ENCODE measurements at places on chromosomes 12 and 14.

DNA sequence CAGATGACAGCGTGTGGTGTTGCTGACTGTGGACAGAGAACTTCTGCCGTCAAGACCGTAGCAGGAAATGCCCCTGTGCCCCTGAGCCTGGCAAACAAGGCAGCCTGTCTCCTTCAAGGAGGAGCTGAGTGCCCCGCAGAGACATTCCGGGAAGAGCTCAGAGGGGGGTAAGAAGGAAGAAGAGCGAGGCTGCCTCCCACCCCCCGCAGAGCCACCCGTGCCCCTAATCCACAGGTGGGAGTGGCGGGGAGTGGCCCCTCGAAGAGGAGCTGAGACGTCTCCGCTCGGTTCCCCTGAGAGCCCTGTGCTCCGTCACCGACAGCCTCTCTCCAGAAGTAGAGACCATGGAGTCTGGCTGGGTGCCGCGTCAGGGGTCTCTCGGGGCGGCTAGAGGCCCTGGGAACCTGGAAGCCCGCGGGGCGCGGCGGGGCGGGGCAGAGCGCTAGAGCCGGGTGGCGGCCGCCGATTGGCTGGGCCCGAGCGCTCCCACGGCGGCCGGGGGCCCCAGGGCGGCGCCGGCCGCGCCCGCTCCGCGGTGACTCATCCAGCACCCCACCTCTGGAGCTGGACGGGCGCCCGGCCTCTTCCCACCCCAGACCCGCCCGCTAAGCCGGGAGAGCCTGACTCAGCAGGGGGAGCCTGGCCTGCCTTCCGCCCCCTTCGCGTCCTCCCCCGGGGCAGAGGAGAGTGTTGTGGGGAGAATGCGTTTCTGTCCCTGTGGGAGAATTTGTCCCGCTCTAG, 25.2 kb upstream of the KRT78 start:
- DNase-seq = peak; percentile 91

- DNase-seq = no peak
Measured at GRCh38 chr12:116346222-116346621, 68.7 kb upstream of the MED13L start.

GRCh38 chr14:30620178-30620577, 1.9 kb upstream of the SCFD1 start:
- no peak for DNase-seq

DNA sequence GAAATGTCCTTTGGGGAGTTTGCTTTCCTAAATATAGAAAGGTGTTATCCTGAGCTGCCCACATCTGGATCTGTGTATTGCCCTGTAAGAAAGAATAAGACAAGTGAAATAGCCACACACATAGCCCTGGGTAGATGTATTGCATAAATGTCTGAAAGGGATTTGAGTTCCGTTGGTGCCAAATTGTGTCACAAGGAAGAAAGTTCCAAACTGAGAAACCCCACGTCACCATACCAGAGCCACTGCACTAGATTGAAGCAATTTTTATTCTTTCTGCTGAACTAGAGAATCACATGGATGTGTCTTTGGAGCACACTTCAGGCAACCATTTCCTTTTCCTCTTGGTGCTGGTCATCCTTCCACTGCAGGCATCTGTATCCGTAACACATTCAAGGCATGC, 5.0 kb downstream of the RNASE9 start:
- DNase-seq = no peak

GRCh38 chr14:71130491-71131179, 223.4 kb downstream of the PCNX1 start:
- DNase-seq = no peak

DNA sequence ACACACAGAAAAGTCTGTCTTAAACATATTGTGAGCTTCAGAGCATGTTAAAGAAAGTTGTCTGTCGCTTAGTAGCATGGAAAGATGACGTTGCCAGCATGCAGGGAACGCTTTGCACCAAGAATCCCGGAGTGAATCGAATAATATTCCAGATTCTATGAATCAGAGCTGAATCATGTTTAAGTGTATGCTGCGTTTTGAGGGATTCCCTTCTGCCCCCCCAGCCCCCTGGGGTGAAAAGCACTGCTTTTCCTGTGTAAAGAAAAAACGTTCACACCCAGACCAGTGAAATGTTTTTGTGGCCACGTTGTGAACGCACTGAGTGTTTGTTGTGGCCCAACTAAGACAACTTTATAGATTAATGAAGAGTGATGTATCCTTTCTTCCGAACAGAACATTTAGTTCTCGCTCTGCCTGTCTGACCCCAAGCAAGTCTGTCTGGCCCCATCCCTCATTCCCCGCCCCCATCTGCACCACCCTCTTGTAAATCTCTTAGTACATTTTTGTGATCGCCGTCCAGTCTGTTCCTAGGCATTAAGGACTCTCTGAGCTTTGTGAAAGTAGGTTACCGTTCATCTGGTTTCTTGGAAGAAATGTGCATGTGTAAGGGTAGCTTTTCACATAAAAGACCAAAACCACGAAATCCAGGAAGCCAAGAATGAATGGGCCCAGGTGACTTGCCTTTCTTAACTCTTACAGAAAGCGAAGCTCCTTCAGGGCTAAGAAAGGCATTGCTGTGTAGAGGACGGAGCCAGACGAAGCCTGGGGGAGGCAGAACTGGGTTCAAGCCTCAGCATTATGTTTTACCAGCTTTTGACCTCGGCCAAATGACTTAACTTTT, 103.0 kb downstream of the SAMD4A start:
- no peak for DNase-seq

DNA sequence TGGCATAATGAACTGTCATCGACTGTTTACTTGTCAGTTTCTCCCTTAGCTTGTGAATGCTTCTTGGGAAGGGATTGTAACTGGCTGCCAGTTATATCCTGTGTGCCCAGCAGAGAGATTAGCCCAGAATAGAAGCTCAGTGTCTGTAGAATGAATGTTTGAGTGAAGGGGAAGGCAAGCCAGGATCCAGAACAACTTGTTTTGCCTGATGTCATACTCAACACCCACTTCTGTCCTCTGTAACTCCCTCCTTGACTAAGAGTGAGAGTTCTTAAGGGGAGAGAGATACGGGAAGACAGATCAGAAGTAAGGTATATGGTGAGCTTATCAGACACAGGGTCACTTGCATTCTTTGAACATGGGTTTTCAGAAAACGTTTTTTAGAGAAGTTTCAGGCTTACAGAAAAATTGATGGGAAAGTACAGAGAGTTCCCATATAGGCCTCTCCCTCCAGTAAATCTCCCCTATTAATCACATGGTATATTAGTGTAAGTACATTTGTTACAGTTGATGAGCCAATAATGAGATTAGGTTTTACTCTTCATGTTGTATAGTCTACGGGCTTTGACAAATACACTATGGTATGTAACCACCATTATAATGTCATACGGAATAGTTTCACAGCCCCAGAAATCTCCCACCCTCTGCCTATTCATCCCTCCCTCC, 5.6 kb upstream of the SPPL3 start:
- DNase-seq = no peak

DNA sequence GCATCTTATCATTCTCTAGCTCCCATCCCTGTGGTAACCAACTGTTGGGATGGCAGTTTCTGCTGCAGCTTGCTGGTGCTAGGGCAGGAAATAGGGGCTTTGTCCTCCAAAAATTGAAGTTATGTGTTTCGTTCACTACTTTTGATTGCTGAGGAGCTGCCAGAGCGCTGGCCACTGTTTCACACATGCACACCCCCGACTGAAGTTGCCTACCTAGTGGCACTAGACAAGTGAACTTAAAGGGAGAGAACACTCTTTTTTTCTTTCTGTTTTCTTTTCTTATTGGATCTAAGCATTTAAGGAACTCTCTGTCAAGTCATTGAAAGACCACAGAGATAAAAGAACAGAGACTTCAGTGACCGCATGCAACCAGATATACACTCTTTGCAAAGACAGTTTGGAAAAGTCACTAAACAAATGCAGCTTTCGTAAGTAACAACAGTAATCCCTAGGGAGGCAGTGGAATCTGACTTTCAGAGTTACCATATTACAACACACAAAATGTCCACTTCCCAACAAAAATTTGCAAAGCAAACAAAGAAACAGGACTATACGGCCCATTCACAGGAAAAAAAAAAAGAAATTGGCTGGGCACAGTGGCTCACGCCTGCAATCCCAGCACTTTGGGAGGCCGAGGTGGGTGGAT, 12.0 kb downstream of the TFCP2 start:
- no peak for DNase-seq

DNA sequence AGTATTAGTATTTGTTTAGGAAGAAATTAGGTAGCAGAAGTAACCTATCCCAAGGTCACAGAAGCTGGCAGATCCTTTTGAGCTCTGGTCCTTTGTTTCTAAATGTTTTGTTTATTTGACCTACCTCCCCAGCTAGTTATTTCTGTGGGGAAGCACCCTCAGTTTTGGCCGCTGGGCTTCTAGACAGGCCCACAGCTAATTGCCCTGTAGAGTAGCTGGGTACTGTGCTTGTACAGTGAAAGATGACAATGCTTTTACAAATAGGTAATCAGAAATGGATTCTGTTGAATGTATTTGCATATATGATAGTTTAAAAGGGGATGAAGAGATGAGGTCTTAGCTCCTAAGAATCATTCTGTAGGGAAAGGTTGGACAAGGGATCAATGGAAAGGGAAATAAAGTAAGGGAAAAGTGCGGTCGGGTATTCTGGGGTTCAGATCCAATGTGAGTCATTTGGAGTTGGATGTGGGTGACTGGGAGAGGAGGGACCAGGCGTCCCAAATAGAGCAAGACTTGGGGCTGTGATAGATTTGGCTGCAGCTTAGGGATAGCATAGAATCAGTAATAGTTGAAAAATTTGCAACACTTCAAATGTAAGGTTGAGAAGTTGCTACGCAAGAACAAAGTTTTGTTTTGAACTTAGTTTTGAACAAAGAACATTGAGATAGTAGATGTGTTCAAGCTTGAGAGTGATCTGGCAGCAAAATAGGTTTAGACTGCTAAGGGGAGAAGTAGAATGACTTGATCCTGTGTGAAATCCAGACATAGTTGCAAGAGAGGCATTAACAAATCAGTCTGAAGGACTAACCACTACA, 3.6 kb downstream of the NUDT4 start:
- DNase-seq = no peak

- DNase-seq = no peak
Measured at GRCh38 chr12:44317651-44318126, 481.8 kb downstream of the TMEM117 start.

DNA sequence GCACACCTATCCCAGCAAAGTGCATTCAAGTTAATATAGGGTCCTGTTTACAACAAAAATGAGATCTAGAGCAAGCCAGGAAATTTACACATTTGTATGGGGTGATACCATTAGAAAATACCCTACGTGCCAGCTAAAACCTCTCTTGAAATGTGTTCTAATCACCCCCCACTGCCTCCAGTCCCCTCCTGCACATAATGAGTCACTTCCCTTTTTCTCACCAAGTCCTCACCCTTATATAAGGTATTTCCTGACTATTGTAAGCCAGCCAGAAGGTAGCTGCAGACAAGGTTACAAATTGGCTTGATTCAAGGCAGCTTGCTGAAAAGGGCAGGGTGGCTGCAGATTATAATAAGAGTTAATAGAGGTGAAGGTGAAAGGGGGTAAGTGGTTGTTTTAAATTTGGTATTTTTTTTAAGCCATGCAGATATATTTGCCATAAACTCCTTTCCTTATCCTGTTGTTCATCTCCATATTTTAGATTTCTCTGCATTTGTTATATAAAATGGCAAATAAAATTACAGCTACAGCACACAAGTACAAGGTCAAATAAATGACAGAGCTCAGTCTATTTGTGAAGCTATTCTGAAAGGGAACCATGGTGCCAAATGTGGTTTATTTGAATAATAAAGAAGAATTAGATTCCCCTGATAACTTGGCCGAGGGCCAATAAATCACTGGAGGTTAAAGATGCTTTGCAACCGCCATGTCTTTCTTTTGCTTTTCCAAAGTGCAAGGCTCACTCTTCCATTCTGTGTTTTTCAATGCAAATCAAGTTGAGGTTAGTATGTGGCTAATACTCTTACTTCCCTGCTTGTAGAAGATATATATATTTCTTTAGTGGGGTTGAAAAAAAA, 385.9 kb downstream of the EGLN3 start:
- DNase-seq = no peak

GRCh38 chr12:83919081-83919480, 993.5 kb downstream of the SLC6A15 start:
- no peak for DNase-seq

Measured in left ventricle myocardium superior (tissue), 1 donor.